HT1080 (cell line): ENCODE measurements at places on chromosomes 4 and X. TPM values are rescaled to one million over a fixed set of nuclear protein-coding genes. Genes with fewer than 3 reads are reported as not detected.

The PAGE5 gene
- 254 and 341 TPM in 2 replicates for total RNA-seq

- DNase-seq, result peak; percentile 77
These were observed at the start of gene STAG2 for GRCh38 chrX:123961268-123962005. TSS of gene STAG2 (plus strand) at chrX:123961706. CDS start at chrX:124022628, 60,922 bp downstream.

DNA sequence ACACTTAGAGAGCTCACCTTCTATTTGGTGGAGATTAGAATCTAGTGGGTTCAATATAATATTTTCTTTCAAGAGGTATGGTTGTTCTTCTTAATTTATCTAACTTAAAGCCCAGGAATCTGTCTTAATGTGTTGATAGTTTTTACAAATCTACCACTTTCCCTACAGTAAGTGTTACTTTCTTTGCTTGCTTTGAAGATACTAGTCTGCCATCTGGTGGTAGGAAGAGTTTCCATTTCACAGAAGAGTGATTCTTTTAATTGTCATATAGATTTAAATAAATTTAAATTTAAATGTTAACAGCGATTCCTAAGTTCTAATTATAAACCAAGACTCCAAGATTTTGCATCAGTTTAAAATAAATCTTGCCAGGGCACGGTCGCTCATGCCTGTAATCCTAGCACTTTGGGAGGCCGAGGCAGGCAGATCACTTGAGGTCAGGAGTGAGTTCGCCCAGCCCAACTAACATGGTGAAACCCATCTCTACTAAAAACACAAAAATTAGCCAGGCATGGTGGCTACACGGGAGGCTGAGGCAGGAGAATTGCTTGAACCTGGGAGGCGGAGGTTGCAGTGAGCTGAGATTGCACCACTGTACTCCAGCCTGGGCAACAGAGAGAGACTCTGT, 43.5 kb downstream of the NUDT9 start:
- DNase-seq, result peak; percentile 10

- DNase-seq, result no peak
These were observed 158.8 kb downstream of the RBM46 start for GRCh38 chr4:154939851-154940250.

The SATL1 gene
- total RNA-seq, result not detected in 2 replicates

The WNK3 gene
- under 0.01 and 0.02 TPM in 2 replicates for total RNA-seq

The PDGFRA gene
- total RNA-seq, result not detected in 2 replicates

DNA sequence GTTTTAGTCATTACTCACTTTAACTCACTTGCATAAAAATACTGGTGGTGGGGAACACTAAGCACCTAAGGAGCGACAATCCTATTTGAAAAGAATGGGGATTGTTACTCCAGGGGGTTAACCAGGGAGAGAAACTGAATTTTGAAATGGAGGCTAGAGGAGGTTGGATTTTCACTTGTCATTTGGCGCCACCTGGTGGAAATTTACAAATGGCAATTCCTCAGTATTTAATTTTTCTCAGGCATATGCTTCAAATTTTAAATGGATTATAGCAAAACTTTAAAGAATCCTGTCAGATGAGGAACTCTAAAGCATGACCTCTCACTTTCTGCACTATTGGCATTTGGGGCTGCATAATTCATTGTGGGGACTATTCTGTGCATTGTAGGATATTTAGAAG, 2.7 kb upstream of the GEMIN8 start:
- DNase-seq, result peak; percentile 47

DNA sequence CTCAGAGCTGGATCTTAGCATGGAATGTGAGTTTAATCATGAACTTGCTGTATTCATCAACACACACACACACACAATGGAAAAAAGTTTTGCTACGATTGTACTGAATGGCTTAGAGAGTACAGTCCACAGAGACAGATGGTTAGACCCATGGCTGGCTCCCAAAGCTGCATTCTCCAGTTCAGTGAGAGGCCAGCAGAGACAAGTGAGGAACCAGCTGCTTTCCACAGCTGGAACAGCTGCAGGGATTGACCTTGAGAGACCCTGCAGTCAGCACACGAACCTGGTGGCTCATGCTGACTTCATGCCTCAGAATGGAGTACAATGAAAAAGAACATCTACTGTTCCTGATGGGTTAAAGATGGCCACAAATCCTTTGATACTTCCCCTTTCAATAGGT, 94.5 kb downstream of the DHX15 start:
- DNase-seq, result no peak

- no peak for DNase-seq
These were observed 144.7 kb upstream of the SMIM10 start for GRCh38 chrX:134846042-134846441.

The NDNF gene
- 0.27 and 0.90 TPM in 2 replicates for total RNA-seq

DNA sequence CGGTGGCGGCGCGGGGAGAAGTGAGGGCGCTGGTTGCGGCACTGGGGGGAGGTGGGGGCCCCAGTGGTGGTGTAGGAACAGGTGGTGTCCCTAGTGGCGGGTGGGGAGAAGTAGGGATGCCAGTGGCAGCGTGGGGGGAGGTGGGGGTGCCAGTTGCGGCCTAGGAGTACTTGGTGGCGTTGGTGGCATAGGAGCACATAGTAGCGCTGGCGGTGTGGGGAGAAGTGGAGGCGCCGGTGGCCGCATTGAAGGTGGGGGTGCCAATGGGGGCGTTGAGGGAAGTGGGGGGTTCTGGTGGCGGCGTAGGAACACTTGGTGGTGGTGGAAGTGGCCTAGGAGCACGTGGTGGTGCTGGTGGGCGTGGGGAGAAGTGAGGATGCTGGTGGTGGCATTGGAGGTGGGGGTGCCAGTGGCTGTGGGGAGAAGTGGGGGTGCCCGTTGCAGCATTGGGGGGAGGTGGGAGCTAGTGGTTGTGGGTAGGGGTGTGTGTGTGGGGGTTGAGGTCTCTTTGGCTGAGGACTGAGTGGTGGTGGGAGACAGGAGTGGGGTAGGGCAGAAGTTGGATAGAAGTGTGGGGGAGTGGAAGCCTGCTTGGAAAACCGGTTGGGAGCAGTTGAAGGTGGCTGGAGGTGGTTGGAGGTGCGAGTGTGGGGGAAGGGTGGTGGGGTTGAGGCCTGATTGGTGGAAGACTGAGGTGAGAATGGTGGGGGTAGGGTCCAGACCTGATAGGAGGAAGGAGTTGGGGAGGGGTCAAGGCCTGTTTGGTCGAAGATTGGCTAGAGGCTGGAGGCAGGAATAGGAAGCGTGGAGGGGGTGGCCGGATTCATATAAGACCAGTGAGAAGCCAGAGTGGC, 1.1 kb downstream of the GCNA start:
- DNase-seq, result no peak

DNA sequence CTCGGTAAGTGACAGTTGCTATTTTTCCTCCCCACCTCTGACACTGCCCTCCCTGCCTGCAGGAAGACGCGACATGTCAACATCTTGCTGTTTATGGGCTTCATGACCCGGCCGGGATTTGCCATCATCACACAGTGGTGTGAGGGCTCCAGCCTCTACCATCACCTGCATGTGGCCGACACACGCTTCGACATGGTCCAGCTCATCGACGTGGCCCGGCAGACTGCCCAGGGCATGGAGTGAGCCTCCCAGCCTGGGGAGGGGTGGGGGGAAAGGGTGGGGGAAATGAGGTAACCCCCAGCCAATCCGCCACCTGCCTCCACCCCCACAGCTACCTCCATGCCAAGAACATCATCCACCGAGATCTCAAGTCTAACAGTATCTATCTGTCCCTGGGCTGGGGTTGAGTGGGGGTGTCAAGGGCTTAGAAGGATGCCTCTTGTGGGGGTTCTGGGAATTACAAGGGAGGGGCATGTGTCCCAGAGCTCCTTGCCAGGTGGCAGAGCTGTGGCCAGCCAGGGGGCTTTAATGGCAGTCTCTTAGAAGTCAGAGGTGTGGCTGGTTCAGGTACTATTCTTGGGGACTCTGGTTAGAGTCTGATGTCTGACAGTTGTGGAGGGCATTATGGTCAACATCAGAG, 7.8 kb downstream of the ARAF start:
- no peak for DNase-seq

DNA sequence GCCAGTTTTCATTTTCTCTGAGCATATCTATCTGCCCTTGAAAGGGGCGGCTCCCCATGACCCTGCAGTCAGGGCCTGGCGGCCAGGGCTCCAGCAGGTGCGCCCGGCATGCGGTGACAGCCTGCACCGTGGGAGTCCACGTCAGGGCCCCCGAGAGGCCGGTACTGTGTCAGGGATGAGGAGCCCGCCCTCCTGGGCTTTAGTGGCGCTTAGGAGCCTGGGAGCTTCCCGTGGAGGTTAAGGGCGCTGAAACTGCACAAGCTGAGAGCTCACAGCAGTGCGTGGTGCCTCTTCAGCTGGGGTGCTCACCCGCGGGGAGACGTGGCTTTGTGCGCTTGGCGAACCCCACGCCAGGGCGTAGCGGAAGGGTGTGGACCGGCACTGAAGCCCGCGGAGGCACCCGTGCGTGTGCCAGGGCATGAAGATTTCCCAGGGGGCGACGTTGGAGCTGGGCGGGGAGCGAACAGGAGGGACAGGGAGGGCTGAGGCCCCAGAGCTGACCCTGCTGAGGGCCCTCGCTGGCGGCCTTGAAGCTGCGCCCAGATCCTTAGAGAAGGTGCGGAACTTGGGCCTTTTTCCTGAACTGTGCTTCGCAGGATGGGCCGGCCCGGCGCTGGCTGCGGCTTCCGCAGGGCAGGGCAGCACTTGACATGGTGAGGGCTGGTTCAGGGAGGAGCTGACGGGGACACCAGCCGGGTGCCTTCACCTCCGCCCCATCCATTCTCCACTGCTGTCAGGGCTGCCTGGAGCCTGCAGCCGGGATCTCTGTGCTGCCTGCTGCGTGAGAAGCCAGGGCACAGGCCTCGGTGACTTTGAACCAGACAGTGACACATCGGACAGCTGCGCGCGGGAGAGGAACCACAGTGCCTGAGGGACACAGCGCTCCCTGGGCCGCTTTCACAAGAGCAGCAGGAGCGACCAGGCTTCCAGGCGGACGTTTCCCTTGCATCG, 32.9 kb downstream of the HTT-AS start:
- DNase-seq, result peak; percentile 60

GRCh38 chrX:138298268-138298667, 413.2 kb downstream of the FGF13 start:
- DNase-seq, result no peak

GRCh38 chrX:56797574-56798338, 68.7 kb downstream of the NBDY start:
- no peak for DNase-seq

- peak; percentile 62 for DNase-seq
These were observed 22.7 kb upstream of the DKK2 start for GRCh38 chr4:107058828-107059227.

The VCX3B gene
- total RNA-seq, result 1.2 and 3.8 TPM in 2 replicates

The MMAA gene
- 3.1 and 3.2 TPM in 2 replicates for total RNA-seq

GRCh38 chr4:77959566-77960338, 97.1 kb downstream of the MRPL1 start:
- no peak for DNase-seq

DNA sequence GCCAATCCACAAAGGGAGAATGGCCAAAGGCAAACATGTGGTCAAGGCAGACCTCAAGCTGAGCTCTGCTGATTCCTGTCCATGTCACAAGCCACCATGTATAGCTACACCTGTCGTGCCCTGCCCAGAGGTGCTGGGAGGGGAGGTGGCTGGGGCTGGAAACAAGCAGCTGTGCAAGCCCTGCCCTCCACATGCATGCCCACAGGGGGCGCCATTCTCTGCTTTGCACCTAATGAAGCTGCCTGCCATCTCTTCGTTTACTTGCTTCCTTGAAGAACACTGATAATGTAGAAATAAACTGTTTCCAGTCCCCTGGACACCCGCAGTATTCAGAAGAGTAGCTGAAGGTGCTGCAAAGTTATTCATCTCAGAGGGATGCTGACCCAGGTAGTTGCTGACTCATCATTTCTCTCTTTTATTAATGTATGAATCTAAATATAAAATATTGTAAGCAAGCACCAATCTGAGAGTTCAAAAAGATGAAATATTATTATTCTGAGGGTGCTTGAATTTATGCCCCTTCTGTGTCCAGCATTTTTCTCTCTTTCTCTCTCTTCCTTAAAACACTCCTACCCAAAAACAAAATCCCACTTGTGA, 278.6 kb downstream of the ADGRA3 start:
- DNase-seq, result peak; percentile 27

- DNase-seq, result peak; percentile 81
These were observed 361.2 kb downstream of the BCOR start for GRCh38 chrX:39736216-39737211.

The SLAIN2 gene
- 37.3 and 64.1 TPM in 2 replicates for total RNA-seq

The STATH gene
- not detected in 2 replicates for total RNA-seq

DNA sequence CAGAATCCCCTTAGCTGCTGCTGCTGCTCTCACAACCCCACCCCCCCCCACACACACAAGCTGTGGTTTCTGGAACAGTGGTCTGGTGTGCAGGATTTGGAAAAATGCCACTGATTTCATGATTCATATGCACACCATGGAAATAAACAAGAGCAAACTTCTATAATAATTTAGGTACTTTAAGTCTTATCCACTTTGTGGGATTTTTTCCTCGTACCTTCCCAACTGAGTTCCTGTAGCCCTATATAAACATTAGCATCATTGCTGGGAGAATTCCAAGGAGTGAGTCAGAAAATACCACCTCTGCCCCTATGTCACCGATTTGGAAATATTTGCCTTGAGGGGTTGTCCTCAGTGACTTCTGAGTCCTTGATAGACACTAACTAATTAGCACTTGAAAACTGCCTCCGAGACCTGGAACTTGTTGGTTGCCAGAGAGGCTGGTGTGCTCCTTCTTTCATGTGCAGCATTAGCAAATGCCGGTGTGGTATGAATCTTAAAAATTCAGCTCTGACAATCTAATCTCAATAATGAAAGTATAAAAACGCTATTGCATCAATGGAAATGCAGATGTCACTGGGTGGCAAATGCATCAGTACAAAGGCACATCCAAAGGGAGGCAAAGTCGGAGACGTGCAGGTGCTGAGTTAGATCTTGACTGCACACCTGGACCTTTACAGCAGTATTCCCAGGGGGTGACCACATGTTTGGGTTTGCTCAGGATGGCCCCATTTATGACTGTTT, 61.8 kb downstream of the CPE start:
- peak; percentile 93 for DNase-seq

- DNase-seq, result no peak
These were observed 58.3 kb upstream of the PRKX start for GRCh38 chrX:3771766-3772165.

DNA sequence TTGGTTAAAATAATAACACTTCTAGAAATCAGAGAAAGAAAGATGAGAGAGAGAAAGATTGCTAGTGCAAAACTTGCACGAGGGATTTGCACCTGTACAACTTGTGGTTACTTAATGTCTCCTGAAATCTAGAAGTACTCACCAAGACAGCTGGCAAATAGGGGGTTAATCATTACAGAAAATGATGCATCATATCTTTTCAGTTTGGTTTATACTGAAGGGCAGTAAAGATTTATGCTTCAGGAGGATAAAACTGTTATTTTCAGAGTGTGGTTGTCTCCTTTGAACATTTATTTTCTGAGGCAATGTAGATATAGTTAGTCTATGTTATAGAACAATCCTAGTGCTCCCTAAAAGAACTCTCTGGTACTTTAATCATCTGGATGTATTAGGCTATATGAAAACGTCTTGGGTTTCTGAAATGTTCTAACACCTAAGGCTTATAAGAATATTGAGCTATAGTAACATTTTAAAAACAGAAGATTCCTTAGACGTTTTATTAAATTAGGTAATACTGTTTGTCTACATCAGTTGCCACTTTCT, 13.3 kb downstream of the ATOH1 start:
- DNase-seq, result no peak

- no peak for DNase-seq
These were observed 63.0 kb upstream of the ENPP6 start for GRCh38 chr4:184280591-184281071.

- DNase-seq, result peak; percentile 58
These were observed 83.6 kb downstream of the CHM start for GRCh38 chrX:85963736-85964135.

GRCh38 chrX:1618689-1619088, 3.8 kb downstream of the ASMT start:
- DNase-seq, result no peak

GRCh38 chr4:127533028-127533700, 99.6 kb upstream of the INTU start:
- DNase-seq, result no peak
